Chondrocyte (in vitro differentiated cells): ENCODE measurements at places on chromosomes 4 and X.

- DNase-seq: no peak
These were observed 79.0 kb downstream of the DIAPH2 start for GRCh38 chrX:96763608-96764007.

DNA sequence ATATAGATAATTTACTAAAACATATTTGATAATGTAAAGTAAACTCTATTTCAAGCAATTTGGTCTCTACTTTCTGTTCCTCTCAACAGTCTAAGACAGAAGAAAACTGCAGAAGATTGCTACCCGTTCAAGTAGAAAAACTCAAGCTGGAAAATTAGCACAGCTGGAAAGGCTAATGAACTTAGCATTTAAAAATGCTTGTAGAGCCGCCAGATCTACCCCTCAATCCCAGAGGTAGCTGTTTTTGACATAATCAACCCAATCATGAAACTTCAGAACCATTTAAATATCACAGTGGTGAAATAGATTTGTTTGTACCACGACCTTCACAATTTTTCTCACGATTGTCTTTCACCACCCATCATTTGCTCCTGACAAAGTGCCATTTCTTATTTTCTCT lies 479.5 kb downstream of the SPRY1 start:
- DNase-seq: no peak

DNA sequence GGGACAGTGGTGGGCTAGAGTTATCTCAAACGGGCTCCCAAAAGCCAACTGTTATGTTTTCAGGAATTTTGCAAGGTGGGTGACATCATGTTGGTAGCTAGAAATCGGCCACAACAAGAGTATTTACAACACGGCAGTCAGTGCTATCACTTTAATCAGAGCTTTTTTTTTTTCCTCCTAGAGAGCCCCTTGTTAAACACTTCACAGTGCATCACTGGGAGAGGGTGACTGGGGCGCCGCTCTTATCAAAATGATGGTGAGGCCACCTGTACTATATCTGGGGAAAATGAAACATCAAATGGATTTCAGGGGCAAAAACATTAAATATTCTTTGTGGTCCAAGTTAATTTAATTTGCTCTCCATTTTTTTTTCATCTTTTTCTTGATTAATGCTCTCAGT lies 44.9 kb downstream of the MAMLD1 start:
- DNase-seq: no peak

DNA sequence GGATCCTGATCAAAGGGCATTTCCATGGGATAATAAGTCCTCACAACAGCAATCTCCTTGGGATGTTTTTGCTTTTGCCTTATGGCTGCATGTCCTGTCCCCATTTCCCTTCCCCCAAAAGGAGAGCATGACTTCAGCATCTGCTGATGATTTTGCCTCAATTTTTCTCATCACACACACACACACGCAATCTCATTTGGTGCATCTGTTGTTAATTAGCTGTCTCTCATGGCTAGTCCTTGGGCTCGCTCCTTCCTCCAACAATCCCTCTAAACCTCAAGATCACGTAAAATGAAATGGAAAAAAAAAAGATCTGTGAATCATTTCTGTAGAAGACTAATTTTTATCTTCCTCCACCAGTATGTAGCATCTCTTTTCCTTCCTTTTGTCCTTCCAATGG lies 153.6 kb downstream of the RBMX2 start:
- DNase-seq: no peak

DNA sequence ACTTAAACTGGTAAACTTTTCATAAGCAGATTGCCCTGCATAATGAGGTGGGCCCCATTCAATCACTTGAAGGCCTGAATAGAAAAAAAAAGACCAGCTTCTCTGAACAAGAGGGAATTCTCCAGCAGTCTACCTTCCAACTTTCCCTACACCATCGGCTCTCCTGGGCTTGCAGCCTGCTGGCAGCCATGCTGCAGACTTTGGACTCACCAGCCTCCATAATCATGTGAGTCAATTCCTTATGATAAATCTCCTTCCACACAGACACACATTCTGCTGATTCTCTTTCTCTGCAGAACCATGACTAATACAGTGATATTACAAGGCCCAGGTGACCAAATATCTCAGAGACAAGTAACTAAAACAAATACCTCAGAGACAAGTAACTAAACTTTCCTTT lies 113.8 kb upstream of the WDR17 start:
- DNase-seq: no peak

- DNase-seq: no peak
These were observed 1.2 kb downstream of the GNPDA2 start for GRCh38 chr4:44725166-44725565.

DNA sequence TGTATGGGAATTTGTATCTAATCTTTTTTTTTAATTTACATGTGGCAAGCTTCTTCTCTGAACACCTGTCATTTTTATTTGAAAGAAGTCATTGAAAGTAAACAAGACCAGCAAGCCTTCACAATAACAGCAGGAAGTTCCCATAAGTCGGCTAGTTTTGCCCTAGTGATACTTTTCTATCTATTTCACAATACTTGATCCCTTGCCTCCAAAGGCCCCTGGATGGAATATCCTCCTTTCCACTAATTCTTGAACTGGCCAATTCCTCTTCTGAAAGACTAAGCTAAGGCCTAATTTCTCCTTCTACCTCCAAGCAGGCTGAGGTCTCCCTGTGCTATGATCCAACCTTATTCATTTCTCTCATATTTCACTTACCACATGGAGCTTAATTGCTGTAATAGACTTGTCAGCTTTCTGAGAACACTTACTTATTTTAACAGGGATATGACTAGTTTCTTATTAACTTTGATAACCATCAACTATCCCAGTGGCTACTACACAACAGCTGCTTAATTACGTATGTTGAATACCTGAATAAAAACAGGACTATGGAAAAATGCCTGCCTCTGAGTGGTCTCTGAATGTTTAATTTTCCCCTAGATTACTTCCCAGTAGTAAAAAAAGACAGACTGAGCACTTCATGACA lies 194.2 kb downstream of the MAD2L1 start:
- no peak for DNase-seq
